ENCODE measurements at places on chromosomes 12 and 14.

- no peak for DNase-seq
These were observed 423 bp downstream of the ALDH6A1 start for GRCh38 chr14:74083784-74084276.

DNA sequence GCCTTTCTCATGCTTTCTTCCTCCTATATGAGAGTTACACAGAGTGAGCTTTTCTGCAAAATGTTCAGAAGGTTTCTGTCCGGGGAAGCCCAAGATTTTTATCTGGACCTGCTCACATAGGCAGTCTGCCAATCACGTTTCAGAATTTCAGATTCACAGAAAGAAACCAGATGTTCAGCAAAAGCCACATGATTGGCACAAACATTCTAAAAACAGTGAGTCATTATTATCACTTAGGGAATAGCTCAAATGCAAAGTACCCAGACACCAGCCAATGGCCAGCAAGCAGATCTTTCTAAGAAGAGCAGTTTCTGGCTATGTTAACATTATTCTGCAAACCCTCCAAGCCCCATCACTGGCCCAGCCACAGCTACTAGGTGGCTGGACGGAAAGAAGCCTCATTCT, 1558.5 kb upstream of the TMEM132C start:
- DNase-seq = no peak

DNA sequence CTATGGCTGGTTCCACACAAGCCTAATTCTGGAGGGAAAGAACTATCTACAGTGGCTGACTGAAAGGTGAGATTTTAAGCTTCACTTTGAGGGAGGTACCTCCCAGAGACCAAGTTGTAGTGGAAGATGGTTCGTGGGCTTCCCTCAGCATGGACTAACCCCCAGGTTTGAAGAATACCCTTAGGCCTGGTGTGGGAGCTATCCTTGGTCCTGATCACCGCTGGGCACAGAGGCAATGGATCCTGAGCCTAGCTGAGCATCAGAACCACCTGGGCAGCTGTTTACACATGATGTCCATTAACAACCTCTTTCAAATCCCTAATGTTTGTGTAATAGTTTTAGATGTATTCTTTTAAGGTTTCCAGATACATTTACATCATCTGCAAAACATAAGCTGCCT, 10.3 kb downstream of the DAO start:
- DNase-seq = no peak

DNA sequence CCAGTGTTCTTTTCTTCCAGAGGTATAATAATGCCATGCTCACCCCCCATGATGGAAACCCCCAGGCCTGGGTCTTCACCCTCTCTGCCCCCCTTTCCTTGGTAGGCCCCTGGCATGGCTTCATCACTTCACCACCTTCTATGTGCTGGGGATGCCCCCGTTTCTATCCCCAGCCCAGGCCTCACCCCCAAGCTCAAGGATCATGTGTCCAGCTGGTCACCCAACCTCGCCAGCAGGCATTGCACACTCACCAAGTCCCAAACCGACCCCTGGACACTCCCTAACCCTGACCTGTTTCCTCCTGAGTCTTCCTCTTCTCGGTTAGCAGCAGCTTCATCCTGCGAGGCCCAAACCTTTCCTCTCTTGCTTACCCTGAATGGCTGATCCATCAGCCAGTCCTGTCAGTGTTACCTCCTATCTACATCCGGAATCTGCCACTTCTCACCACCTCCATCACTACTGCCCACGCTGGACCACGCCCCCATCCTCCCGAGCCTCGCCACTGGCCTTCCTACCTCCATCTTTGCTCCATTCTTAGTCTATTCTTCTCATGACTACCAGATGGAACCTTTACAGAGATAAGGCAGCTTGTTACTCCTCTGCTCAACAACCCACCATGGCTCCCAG, 69.0 kb downstream of the MVK start:
- DNase-seq = no peak

- DNase-seq = no peak
These were observed 12.2 kb downstream of the RPS6KA5 start for GRCh38 chr14:91048265-91048664.

- DNase-seq = no peak
These were observed 11.8 kb downstream of the CCDC92 start for GRCh38 chr12:123960856-123961255.

GRCh38 chr12:91628656-91629055, 446.0 kb upstream of the DCN start:
- no peak for DNase-seq

DNA sequence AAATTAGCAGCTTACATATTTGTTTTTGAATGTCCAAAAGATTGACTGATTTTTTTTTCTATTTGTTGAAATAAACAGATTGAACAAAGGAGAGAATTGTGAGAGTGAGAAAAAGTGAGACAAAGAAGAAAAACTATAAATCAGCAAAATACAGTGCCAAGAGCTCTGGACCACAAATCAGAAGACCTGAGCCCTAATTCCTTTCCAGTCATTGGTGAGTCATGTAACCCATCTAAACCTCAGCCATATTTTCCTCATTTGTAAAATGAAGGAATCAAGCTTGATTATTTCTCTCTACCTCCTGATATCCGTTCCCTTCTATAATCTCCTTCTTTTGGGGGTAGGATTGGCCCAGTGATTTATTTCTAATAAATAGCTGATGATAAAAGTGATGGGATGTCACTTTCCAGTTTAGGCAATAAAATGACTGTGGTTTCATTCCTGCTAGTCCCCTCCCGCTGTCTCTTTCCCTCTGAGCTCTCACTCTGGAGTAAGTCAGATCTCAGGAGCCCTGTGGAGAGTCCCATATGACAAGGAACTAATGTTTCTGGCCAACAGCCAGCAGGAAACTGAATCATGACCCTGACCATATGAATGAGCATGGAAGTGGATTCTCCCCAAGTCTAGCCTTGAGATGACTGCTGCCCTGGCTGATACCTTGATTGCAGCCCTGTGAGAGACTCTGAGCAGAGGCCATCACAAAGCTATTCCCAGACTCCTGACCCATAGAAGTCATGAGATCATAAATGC, 218.9 kb downstream of the ACSS3 start:
- no peak for DNase-seq

DNA sequence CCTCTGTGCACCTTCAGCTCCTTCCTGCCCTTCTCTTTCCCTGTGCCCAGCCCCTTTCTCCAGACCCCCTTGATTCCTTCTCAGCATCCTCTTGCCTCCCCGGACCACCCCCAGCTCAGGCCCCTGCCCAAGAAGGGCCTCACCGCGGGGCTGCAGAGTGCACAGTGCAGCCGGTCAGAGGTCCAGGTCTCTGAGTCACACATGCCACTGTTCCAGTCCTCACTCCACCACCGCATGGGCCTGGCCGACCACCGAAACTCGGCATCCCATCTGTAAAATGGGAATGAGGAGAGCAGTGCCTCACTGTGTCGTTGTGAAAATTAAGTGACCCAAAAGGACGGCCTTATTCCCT, 13.3 kb downstream of the BDKRB1 start:
- no peak for DNase-seq

GRCh38 chr14:67079846-67080245, 109.4 kb upstream of the GARIN2 start:
- DNase-seq = no peak

DNA sequence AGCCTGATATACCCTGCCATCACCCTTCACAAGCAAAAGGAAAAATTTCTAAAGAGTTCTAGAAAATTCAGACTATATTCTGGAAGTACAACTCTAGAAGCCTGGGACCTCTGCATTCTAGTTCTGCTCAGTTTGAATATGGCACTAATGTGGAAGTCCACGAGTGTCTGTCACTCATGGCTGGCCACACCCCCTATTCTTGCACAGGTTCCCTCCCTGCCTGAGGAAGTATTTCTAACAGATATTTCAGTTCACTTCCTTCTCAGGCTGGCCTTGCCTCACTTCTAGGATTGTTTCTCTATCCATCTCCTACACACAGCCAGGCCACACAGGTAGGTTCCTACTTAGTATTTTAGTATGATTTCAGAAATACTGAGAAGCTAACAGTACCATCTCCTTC, 67.4 kb downstream of the PHLDA1 start:
- no peak for DNase-seq

- no peak for DNase-seq
These were observed 2.8 kb upstream of the CLEC9A start for GRCh38 chr12:10027721-10028120.

- no peak for DNase-seq
These were observed 148.2 kb upstream of the CLEC14A start for GRCh38 chr14:38404100-38404541.

DNA sequence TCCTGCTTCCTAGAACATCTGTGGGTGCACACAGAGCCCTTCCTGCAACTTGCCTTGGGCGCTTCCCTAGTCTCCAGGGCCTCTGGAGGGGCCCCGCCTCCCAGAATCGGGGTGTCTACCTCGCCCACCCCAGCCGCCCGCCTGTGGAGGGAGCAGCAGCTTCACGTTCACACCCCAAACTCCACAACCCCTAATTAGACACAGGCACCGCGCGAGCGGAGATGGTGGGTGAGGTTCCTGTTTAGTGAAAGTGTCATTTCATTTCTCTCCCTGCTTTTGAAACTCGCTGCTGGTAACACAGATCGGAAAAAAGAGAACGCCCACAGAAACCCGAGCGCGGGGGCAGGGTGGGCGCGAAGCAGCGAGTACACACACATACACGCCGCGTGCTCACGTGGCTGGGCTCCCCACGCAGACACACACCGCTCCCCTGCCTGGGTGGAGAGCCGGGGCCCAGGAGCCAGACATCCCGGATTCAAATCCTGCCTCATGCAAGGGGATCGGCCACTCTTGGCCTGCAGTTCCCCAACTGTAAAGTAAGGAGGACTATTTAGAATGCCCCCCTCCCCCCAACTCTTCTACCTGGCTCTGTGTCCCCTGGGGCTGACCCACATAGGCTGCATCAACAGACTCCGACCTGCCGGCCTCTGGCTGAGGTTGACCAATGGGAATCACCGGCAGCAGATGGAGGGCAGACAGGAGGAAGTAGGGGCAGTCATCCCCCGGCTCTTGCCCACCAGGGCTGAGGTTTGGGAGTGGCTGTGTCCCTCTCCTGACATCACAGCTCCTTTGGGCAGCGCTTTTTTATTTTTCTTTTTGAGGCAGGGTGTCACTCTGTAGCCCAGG, 79.2 kb upstream of the NCOR2 start:
- peak; percentile 25 for DNase-seq

DNA sequence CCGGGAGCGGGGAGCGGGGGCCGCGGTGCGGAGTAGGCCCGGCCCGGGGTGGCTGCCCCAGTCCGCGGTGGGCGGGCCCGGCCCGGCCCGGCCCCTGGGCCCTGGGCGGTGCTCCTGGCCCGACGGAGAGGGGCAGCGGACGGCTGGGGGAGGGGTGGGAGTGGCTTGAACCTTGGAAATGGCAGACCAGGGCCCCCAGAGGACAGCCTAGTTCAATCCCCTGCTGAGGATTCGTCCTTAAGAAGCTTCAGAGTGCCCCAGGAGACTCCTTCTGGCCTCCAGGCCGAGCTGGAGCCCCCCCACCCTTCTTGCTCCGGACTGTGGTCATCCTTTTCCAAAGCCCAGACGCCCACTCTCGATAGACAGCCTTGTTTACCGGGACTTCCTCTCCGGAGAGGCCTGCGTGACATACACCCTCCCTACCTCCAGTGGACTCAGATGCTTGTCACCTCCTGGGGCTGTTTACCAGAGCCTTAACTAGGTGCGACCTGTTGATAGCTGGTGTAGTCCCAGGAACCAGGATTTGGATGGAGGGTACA, 458 bp downstream of the KHNYN start:
- peak; percentile 38 for DNase-seq

- DNase-seq = no peak
These were observed 117.9 kb upstream of the PRB2 start for GRCh38 chr12:11513288-11513687.

All from activated gamma-delta T cell treated with anti-CD3 and anti-CD28 coated beads, Interleukin-2, amount 50 U/mL, for 16 hours (primary cell).